ENCODE measurements at places on chromosomes 3 and 15.
A peak's percentile ranks its signal among the peaks of the same experiment; 100 is the strongest.

DNA sequence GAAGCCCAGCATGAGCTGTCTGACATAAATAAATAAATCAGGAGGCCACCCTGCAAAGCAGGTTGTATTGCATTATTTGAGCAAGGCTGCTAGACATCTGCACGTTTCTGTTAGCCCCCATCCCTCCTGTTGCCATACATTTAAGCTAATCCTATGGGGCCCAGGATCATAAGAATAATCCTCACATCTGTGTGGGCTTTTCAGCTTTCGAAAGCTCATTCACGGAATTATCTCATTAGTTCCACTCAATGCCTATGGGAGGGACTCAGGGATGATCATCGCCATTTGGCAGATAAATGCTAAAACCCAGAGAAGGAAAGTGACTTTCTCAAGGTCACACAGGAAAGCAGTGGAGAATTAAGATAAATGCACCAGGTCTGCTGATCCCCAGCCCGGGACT lies 123.4 kb downstream of the TLE3 start:
- DNase-seq = no peak

- DNase-seq = no peak
Measured at GRCh38 chr15:71565631-71566160, 244.7 kb upstream of the NR2E3 start.

- no peak for DNase-seq
Measured at GRCh38 chr3:16441371-16441875, 72.1 kb downstream of the RFTN1 start.

DNA sequence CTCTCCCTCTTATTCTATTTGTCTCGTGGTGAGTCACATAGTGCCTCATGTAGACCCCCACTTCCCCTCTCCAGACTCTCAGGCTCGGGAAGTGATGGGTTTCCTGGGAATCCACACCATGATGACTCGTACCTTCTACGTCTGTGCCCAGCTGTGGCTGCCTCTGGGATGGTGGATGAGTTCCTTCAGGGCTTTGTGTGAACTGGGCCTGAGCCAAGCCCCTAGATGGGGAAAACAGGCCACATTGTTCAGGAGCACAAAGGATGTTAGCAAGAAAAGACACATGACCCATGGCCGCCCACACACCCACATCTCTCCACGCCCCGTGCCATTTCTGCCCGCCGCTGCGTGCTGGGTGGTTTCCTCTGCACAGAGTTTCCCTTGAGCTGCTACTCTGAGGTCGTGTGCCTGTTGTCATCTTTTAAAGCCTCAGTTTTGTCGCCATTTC lies 10.5 kb downstream of the ISG20 start:
- DNase-seq = peak; percentile 61

GRCh38 chr3:45139372-45140140 lies 6.6 kb downstream of the CDCP1 start:
- no peak for DNase-seq

- DNase-seq = no peak
Measured at GRCh38 chr3:72114773-72115172, 329.8 kb upstream of the PROK2 start.

DNA sequence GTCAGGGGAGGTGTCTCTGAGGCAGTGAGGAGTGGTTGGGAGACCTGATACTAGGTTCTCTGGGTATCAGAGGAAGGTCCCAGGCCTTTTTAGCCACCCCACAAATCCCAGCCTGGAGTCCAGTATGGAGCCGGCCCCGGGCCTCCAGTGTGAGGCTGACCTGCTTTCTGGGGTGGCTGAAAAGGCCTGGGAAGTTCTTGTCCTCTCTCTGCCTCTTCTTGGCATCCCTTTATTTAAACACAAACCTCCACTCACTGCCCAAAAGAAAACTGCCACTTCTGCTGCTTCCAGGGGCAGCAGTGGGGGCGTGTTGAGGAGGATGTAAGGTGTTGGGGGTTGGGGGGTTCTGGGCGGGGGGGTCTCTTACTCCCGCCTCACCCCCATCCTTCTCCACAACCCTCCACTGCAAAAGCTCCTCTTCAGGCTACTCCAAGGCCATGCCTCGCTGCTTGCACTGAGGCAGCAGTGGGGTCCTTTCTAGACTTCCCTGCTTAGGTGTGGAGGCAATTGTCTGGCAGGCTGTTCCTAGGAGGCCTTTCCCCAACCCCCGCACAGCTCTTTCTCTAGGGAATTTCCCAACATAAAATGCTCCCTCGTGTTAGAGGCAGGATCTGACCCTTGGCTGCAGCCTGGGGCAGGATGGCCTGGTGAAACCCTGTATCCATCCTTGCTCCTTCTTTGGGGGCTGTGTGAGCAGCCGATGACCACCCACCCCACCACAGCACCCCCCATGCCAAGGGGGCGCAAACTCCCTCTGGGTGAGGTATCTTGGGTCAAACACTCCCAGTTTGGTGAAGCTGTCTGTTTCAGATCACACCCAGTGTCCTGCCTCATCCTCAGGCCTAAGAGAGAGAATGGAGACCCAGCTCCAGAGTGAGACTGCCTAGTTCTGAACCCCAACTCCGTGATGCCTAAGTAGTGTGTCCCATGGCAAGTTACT lies 12.1 kb upstream of the RAD18 start:
- no peak for DNase-seq

DNA sequence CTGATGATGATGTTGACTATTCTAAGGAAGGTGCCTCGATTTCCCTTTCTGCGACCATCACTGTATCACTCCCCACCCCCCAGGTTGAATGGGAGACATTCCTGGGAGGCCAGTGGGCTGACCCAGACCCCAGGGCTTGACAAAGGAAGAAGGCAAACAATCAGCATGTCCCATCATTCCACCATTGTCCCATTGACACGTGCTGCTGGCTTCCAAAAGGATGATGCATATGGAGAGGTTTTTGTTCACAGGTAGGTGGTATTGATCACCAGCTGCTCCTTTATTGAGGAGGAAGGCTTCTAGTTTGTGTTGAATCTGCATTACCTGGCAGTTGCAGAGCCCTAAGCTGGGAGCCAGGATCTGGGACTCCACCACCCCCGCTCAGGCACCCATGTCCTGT lies 30.4 kb downstream of the RASGRF1 start:
- no peak for DNase-seq

- no peak for DNase-seq
Measured at GRCh38 chr3:37625051-37625450, 236.6 kb upstream of the CTDSPL start.

DNA sequence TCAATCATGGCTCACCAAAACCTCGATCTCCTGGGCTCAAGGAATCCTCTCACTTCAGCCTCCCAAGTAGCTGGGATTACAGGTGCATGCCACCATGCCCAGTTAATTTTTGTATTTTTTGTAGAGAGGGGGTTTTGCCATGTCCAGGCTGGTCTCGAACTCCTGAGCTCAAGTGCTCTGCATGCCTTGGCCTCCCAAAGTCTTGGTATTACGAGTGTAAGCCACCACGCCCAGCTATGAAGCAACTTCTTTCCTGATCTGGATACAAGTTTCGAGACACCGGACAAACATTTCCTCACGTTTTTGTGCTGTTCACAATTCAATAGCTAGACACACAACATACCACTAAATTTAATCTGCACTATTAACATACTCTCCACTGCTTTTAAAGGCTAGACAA lies 3.4 kb upstream of the SYNM start:
- DNase-seq = no peak

DNA sequence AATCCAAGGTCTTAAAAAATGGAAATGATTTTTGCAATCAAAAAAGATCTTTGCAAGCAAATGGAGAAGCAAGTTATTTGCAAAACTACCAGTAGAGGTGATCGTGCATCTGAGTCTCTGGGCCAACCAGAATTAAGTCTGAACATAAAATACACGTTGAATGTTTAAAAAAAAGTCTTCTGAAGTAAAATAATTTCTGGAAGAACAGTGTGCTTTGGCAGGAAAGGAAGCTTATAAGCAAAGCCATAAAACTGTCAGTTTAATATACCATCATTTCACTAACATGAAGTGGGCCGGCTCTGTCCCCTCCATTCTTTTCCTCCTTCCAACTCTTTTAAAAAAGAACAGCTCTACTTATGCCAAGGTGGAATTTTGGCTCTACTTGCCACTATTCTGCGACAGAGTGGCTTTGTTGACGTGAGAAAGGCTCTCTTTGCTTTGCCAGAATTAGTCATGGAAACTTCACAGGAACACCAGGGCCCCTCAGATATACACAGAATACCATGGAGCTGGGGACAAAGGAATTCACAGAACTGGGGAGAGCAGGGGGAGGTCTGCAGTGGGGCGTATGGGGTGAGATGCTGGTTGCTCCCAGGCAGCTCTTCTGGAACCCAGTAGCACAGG lies 29.8 kb downstream of the FSTL1 start:
- DNase-seq = no peak

DNA sequence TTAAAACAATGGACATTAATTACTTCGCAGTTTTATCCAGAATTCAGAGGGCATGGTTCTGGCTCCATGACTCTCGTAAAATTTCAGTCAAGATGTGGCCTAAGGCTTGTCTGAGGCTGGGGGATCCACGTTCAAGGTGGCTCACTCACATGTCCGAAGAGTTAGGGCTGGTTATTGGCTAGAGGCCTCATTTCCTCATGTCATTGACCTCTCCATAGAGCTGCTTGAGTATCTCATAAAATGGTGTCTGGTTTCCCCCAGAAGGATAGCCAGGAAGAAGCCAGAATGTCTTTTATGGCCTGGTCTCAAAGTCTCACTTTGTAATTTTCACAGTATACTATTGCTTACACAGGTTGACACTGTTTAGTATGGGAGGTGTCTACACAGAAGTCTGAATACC lies 67.3 kb upstream of the DCBLD2 start:
- no peak for DNase-seq

DNA sequence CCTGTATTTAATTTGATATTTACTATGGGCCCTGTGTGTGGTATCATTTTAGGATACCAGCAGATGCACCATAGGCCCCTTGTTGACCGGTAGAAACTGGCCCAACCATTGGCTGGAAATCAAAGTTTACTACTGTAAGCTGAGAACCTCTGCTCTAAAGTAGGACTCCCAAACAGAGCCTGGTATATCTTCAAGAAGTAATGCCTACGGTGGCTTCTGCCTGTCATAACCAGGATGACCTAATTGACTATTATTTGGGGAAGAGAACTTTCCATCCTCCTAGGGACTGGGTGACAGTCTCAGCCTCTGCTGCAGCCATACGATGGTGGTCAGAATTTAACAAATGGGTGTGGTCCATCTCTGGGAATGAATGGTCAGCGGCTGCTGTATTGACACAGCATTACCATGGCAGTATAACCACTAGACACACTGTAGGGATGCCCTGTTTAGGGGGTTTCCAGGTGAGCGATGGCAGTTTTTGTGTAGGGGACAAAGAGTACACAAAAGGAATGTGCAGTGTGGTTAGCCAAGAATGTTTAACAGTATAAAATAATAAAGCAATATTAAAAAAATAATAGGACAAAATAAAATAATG lies 37.3 kb downstream of the RARB start:
- peak; percentile 5 for DNase-seq

DNA sequence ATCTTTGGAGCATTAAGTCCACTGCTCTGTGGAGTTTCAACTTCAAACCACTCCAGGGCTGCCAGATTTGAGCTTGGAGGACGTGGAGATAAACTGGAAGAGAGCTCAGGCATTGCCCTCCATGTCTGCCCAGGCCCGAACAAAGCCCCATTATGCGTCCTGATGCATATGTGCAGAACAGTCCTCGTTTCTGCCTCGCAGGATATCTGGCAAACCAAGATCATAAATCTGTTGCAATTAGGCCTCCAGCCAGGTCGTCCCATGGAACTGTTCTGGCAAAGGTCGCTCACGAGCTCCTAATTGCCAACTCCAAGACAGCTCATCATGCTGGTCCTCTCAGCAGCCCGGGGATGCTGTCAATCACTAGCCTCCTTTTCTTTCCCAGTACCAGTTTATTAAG lies 91.2 kb downstream of the SEMA5B start:
- DNase-seq = no peak

DNA sequence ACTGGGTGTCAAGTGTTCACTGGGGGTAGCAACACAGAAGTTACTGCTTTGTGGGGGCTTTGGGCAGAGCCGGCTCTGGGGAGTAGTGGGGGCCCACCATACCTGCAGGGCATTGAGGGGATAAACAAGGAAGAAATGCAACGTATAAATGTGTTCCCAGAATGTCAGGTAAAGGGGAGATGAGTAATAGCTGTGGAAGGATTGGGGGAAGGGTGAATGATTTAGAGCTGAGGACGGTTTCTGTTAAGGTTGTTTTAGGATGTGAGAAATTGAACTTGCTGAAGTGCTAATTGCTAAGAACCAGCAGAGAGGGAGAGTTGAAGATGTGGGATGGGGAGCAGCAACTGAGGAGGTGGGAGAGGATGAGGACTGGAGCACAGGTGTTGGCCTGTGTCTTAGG lies 10.7 kb downstream of the SCG5 start:
- no peak for DNase-seq

DNA sequence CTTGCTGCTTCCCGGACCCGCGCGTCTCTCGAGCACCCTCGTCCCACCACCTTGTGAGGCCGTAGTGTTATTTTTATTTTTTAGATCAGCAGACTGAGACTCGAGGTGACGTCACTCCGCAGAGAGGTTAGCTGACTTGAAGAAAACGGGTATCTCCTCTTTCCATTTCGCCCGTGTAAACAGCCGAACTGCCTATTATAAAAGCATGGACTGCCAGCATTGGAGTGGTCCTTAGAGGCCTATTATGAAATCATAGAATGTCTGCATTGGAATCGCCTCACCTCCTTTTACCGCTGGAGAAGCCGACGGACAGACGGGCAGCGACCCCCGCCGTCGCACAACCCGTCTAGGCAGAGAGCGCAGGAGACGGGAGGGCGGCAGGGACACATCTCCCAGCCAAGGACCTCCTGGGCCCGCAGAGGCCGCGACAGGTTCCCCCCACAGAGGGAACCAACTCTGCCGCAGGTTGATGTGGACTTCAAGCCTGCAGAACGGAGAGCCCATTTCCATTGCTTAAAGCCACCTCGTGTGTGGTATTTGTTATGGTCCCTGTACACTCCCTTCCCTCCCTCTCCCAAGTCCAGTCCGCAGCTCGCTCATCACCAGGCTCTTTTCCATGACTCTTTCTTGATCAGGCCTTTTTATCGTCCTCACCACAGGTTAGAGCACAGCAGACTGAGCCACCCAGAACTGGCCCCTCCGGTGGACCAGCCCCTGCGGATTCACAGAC lies 540 bp upstream of the PPP1R2 start:
- DNase-seq = no peak

DNA sequence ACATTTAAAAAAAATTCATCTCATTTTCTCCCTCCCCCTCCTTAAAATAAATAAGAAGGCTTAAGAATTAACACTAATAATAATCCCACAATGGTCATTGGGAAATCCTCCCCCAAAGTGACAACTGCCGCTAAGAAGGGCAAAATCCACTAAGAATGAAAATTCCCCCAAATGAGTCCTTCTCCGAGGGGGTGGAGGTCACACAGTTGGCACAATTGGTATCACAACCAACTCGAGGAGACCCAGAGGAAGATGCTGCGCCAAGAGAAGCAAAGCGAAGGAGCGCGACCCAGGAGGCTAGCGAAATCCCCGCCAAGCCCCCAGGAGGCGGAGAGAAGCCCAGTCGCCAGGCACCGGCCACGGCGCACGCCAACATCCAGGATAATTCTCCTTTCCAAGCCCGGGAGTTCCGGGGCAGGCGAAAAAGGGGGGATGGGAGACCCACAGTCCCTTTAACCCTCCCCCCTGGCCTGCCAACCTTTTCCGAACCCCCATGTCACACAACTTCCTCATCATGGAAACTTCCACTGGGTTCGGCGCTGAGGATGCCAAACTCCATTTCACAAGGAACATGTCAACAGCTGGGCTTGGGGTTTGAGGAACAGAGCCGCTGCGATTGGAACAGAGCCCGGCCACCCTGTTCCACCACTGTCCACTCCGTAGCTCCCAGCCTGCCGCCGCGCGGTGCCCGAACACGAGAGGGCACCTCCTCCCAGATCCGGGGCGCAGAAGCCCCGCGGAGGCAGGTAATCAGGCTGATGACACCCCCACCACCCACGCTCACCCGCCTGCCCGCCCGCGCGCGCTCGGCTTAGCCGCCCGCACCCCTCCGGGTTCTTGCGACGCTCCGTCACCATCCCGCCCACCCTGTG lies 668 bp downstream of the THRB start:
- peak; percentile 38 for DNase-seq

Data from RCC 7860 (cell line).